Left ventricle myocardium inferior (tissue), 1 donor: ENCODE measurements at places on chromosomes 2 and 18. TPM values are rescaled to one million over a fixed set of nuclear protein-coding genes. Genes with fewer than 3 reads are reported as not detected.

The SMAD7 gene
- 19.3 TPM for total RNA-seq

The CXCR1 gene
- 0.44 TPM for total RNA-seq

The LAMA3 gene
- 3.5 TPM for total RNA-seq

The TAF4B gene
- total RNA-seq, result 1.1 TPM

The IL36RN gene
- not detected for total RNA-seq

The TTL gene
- total RNA-seq, result 47.1 TPM

The OTOF gene
- not detected for total RNA-seq

The PKP4 gene
- total RNA-seq, result 47.6 TPM
